ENCODE measurements at places on chromosomes 2 and 18.

DNA sequence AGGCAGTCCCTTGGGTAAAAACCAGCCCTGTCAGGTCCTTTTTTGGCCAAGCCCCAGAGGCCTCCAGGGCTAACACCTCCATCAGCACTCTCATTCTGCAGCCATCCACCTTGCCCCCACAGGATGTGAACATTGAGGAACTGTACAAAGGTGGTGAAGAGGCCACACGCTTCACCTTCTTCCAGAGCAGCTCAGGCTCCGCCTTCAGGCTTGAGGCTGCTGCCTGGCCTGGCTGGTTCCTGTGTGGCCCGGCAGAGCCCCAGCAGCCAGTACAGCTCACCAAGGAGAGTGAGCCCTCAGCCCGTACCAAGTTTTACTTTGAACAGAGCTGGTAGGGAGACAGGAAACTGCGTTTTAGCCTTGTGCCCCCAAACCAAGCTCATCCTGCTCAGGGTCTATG, 7.3 kb downstream of the IL1F10 start:
- DNase-seq, result no peak

DNA sequence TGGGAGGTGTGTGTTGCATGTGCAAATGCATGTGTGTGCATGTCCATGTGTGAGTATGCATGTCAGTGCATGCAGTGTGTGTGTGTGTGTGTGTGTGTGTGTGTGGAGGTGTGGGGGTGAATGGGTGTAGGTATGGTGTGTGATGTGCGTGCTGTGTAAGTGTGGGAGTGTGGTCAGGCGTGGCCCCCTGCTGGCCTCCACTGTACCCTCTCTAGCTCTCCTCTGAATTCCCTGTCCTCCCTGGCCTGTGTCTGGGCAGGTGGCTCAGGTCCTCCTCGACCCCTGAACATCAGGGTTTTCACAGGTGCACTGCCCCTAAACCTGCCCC, 230.2 kb downstream of the CELF4 start:
- no peak for DNase-seq

- DNase-seq, result no peak
Observed at GRCh38 chr2:21687589-21687988, 563.8 kb downstream of the TDRD15 start.

- DNase-seq, result no peak
Observed at GRCh38 chr2:42602218-42602875, 33.9 kb downstream of the MTA3 start.

DNA sequence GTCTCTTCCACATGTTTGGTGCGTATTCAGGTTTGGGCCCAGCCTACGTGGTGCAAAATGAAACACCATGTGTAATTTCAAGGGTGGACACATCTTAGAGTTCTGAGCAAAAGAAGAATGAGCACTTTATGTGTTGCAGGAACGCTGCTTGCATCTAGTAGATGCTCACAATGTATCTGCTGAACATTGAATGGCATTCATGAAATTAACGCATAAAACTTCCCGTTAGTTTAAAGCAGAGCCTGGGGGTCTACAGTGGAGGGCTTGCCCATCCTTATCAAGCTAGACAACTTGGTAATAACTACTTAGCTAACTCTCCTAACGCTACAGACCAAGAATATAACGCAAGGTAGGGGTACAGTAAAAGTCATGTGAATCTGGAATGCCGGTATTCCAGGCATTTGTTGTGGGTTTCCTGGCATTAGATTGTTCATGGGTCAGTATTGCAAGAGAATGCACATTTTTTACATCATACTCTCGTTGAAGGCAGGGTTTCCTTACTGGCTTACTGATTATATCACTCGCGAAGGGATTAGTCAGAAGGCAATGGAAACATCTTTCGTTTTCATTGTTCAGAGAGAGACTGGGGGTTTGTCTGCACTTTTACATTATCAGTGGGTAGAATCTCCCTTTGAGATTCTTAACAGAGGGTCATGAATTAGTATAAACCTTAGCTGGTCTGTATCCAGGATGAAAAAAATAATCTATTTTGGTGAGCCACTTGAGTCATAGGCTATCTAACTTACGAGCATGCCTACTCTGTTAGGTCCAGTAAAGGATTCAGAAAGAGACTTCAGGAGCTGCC, 229.5 kb upstream of the EPAS1 start:
- no peak for DNase-seq

DNA sequence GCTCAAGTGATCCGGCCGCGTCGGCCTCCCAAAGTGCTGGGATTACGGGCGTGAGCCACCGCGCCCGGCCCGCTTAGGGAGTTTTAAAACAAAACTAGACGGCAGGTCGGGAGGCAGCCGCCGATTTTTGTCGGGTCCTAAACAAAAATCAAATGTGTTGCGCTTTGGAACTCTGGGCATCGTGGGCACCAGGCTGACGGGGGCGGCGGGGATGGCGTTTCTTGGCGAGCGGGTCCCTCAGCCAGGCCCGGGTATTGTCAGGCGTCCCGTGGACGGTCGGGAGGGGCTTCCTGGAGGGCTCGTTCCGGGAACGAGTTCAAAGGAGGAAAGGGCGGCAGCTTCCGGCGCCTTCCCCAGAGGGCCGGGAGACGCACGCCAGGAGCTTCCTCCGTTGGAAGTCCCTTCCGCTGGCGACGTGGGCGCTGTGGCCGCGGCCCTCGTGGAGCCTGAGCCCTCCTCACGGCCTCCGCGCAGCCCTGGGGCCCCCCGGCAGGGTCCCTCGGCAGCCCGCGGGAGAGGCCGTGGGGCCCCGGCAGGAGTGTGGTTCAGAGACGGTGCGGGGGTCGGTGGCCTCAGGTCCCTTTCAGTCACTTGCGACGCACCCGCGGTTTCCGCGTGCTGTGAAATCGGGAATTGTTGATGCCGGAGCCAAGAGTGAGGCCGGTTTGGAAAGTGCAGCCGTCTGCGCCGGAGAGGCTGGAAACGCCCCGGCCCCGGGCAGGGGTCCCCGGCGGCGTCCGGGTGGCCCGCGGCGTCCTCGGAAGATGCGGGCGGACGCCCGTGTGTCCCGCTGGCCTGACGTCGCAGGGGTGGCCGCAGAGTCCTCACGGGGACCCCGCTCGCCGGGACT, 59.3 kb downstream of the EMILIN2 start:
- peak; percentile 61 for DNase-seq

DNA sequence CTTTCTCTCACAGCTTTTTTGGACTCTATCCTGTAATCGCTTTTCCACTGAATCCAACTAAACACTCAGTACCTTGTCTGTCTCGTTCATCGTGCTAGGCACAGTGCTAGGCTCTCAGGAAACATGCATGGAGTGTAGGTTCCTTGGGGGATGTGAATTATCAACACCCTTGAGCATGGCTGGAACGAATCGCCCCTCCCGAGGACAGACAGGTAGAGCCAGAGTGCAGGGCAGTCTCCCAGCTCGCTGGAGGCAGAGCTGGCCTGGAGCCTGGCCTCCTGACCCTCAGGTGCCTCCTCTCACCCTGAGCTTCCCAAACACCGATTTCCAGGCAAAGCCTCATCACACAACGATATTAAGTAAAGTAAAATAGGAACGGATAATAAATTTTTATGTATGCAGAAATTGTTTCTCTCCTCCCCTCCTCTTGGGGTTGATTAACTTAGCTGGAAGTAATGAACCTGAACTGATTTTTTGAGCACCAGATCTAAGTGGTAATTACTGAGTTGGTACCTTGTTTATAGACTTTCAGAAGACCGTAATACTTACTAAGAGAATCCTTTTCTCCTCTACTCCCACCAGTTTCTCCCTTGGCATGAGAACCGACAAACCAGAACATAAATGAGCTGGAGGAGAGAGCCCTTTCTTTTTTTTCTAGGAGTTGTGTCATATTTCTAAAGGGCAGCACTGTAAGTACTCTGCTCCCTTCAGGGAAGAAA, 90.5 kb downstream of the MSH2 start:
- DNase-seq, result no peak

Measured in NCI-H510A (cell line).